Activated naive CD8-positive, alpha-beta T cell treated with anti-CD3 and anti-CD28 coated beads, Interleukin-2, amount 10 ng/mL, durations not matched to agents 7 days and 5 days (primary cell): ENCODE measurements at places on chromosomes 1 and 21. TPM values are rescaled to one million over a fixed set of nuclear protein-coding genes. Genes with fewer than 3 reads are reported as not detected.

Gene MPL
- not detected for total RNA-seq

Gene HNRNPCL2
- total RNA-seq: not detected

DNA sequence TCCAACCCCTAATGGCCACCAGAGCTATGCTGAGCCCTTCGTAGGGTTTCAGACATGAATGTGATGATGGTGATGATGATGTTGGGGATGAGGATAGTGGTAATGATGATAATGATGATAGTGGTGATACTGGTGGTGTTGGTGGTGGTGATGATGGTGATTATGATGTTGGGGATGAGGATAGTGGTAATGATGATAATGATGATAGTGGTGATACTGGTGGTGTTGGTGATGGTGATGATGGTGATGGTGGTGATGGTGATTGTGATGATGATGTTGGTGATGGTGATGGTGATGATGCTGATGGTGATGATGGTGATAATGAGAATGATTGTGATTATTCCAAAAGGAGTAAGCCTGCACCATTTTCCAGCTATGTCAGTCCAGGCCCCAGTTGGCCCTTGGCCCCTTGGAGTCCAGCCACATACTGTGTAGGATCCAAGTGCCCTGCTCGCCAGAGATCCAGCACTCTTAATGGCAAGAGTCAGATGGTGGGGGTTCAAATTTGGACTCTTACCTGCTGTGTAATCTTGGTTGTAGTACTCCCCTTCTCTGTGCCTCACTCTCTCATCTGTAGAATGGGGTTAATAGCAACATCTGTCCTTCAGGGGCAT, 28.3 kb downstream of the AJAP1 start:
- no peaks in the 10 kb centered on the region for H3K4me1 ChIP-seq
- DNase-seq: no peak
- H3K4me3 ChIP-seq: no peak overlapping the region
- no peaks in the 10 kb centered on the region for H3K27me3 ChIP-seq

DNA sequence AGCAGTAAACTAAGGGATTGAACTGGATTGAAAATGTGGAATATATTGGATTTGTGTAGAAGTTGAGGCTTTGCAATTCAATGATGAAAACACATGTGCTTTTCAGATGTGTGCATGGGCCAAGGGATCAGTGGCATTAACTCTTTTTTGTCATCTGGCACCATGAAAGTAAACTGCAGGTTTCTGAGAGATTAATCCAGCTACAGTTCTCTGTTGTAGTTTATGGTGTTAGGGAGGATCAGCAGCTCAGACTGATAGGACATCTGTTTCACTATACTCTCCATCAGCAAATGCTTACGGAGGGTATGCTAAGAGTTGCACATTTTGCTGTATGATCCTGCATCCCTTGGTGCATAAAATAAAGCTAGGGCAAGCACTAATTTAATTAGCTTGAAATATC, 82.6 kb downstream of the C1orf21 start:
- DNase-seq: no peak
- no peaks in the 10 kb centered on the region for H3K4me1 ChIP-seq
- no peaks in the 10 kb centered on the region for H3K36me3 ChIP-seq
- H3K27me3 ChIP-seq: peaks cover 8% of the 10 kb centered on the region

GRCh38 chr1:153570874-153571273, 5.2 kb upstream of the S100A2 start:
- H3K36me3 ChIP-seq: no peaks in the 10 kb centered on the region
- H3K27me3 ChIP-seq: peaks cover 10% of the 10 kb centered on the region
- peaks cover 39% of the 10 kb centered on the region for H3K4me1 ChIP-seq
- H3K4me3 ChIP-seq: no peak overlapping the region
- no peak overlapping the region for H3K27ac ChIP-seq
- no peak for DNase-seq

Gene CRNN
- not detected for total RNA-seq

Gene CXADR
- 0.28 TPM for total RNA-seq

DNA sequence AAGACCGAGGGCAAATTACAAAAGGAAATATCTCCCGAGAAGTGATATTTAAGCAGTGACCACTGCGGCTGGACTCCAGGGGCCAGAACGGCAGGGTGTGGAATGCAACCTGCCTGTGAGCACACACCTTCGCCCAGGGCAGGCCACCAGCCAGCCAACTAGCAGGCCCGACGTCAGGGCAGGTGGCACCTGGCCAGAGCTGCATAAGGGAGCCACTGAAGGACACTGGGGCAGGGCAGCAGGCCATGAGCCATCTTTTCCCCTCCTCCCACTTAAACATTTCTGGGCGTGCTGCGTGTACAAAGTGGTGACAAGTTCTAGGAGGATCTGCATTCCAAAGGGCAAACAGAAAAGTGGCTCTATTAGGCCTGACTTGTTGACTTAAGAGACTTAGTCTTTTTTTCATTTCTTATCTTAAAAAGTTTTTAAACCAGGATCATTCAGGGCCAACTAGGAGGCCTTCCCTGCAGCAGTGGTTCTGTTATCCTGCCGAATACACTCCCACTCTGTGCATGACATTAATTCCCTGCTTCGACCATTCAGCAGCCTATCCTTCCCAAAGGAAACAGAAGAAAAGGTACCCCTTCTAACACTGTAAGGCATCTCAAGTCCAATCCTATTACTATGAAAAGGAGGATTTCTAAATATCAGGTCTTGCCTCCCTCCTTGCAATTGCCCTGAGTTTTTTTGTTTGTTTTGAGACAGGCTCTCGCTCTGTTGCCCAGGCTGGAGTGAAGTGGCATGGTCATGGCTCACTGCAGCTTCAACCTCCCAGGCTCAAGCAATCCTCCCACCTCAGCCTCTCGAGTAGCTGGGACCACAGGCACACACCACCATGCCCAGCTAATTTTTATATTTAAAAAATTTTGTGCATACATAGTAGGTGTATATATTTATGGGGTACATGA, 96.3 kb downstream of the BCAR3 start:
- H3K36me3 ChIP-seq: no peaks in the 10 kb centered on the region
- H3K27me3 ChIP-seq: no peaks in the 10 kb centered on the region

- no peaks in the 10 kb centered on the region for H3K36me3 ChIP-seq
- no peak for DNase-seq
- H3K4me1 ChIP-seq: peaks cover 48% of the 10 kb centered on the region
- no peaks in the 10 kb centered on the region for H3K27me3 ChIP-seq
Observed at GRCh38 chr1:116326486-116326885, 46.6 kb upstream of the ATP1A1 start.

- peaks cover 56% of the 10 kb centered on the region for H3K27me3 ChIP-seq
- no peak for DNase-seq
- no peak overlapping the region for H3K27ac ChIP-seq
- peaks cover 6% of the 10 kb centered on the region for H3K4me1 ChIP-seq
- H3K36me3 ChIP-seq: no peaks in the 10 kb centered on the region
Observed at GRCh38 chr1:186678155-186678554, 2.1 kb downstream of the PTGS2 start.

DNA sequence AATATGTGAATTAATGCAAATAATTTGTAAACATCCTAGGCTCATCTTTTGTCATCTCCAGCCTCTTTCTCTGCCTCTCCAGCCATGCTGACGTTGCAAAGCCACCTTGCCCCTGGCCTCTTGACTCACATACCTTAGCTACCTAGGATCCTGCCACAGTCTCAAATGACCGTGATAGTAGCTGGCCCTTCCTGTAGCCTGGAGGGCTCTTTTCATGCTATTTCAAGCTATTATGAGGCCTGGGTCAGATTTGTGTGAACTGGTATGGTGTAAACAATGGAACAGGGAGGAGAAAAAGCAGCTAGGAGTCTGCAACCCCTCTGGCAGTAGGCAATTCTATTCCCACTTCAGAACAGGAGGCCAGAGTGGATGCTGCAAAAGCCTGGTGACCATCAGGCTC, 337.7 kb downstream of the DISC1 start:
- H3K4me1 ChIP-seq: no peaks in the 10 kb centered on the region
- H3K4me3 ChIP-seq: no peak overlapping the region
- H3K27me3 ChIP-seq: no peaks in the 10 kb centered on the region
- no peak for DNase-seq

GRCh38 chr1:15154480-15155036, 1.0 kb downstream of the TMEM51 start:
- H3K27me3 ChIP-seq: peaks cover 51% of the 10 kb centered on the region
- peak overlapping the region; percentile 60 for H3K4me3 ChIP-seq
- H3K27ac ChIP-seq: no peak overlapping the region
- peaks cover 27% of the 10 kb centered on the region for H3K4me1 ChIP-seq
- no peak for DNase-seq

- H3K4me3 ChIP-seq: no peak overlapping the region
- no peaks in the 10 kb centered on the region for H3K27me3 ChIP-seq
- no peak for DNase-seq
- no peaks in the 10 kb centered on the region for H3K4me1 ChIP-seq
Observed at GRCh38 chr1:99992044-99992722, 22.4 kb downstream of the SLC35A3 start.

GRCh38 chr1:18761948-18762840, 97.3 kb downstream of the TAS1R2 start:
- DNase-seq: no peak
- H3K4me1 ChIP-seq: no peaks in the 10 kb centered on the region
- no peak overlapping the region for H3K27ac ChIP-seq

DNA sequence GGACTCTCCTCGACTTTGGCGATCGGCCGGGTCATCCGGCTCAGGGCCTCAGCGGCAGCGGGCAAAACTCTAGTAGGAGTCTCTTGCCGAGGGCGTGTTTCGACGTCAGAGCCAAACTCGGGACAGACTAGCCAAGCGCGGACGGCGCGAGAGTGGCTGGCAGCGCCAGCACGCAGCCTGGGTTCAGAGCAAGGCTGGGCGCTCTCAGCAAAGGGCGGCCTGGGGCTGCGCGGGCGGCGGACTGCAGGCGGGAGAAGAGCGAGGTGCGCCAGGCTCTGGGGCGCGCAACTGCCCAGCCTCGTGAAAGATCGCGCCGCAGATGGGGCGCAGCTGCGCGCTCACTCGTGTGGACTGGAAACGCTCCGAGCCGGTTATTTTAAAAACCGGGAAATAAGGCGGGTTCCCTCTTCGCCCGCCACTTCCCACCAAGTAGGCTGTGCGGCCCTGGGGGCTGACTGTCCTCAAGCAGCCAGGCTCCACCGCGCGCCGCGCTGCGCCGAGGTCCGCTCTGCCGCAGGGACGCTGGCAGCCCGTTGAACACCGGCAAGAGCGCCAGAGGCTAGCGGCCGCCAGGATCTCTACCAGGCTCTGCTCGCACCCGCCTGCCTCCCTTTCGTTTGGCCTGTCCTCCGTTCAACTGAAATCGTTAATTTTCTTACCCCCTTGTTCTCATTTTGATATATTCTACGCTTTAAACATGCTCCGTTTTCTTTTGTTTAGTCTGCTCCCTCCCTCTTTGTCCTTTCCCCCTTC, 2.4 kb downstream of the ALX3 start:
- no peaks in the 10 kb centered on the region for H3K36me3 ChIP-seq
- peaks cover 5% of the 10 kb centered on the region for H3K4me1 ChIP-seq
- peaks cover 64% of the 10 kb centered on the region for H3K27me3 ChIP-seq
- H3K4me3 ChIP-seq: peak overlapping the region; percentile 44
- DNase-seq: peak; percentile 45

GRCh38 chr1:90344963-90345730, 350.2 kb downstream of the ZNF326 start:
- no peak overlapping the region for H3K4me3 ChIP-seq
- H3K27me3 ChIP-seq: no peaks in the 10 kb centered on the region
- peaks cover 5% of the 10 kb centered on the region for H3K4me1 ChIP-seq
- H3K27ac ChIP-seq: no peak overlapping the region

DNA sequence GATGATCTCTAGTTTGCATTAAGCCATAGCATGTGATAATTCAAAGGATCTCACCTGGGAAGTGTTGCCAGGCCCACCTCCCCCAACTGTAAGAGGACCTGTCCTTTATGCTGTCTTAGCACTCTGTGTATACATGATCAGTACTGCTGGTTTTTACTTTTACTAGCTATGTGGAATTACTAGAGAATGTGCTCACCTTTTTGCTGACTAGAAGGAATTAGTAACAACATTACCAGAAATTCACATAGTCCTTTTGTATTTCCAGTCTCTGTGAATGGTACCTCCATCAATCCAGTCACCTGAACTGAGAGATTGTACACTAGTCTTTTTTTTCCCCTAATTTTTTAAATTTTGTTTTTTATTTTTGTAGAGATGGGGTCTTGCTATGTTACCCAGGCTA, 46.6 kb downstream of the EEIG2 start:
- DNase-seq: no peak
- H3K27ac ChIP-seq: no peak overlapping the region
- H3K36me3 ChIP-seq: peaks cover 21% of the 10 kb centered on the region
- H3K27me3 ChIP-seq: no peaks in the 10 kb centered on the region

- no peak for DNase-seq
- H3K27me3 ChIP-seq: no peaks in the 10 kb centered on the region
Observed at GRCh38 chr1:116540088-116540487, 30.7 kb downstream of the CD58 start.

DNA sequence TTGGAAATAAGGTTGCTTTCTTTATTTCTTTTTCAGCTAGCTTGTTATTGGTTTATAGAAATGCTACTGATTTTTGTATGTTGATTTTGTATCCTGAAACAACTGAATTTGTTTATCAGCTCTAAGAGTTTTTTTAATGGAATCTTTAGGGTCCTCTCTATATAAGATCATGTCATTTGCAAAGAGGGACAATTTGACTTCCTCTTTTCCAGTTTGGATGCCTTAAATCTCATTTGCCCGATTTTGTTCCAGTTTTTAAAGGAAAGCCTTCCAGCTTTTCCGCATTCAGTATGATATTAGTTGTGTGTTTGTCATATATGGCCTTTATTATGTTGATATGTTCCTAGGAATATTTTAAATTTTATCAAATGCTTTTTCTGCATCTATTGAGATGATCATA, 31.7 kb downstream of the SLC35A3 start:
- no peak overlapping the region for H3K4me3 ChIP-seq
- no peak overlapping the region for H3K27ac ChIP-seq
- H3K4me1 ChIP-seq: peaks cover 5% of the 10 kb centered on the region
- peaks cover 54% of the 10 kb centered on the region for H3K36me3 ChIP-seq
- no peak for DNase-seq

GRCh38 chr21:27429710-27430341, 462.9 kb upstream of the ADAMTS5 start:
- H3K4me3 ChIP-seq: no peak overlapping the region
- no peaks in the 10 kb centered on the region for H3K4me1 ChIP-seq

DNA sequence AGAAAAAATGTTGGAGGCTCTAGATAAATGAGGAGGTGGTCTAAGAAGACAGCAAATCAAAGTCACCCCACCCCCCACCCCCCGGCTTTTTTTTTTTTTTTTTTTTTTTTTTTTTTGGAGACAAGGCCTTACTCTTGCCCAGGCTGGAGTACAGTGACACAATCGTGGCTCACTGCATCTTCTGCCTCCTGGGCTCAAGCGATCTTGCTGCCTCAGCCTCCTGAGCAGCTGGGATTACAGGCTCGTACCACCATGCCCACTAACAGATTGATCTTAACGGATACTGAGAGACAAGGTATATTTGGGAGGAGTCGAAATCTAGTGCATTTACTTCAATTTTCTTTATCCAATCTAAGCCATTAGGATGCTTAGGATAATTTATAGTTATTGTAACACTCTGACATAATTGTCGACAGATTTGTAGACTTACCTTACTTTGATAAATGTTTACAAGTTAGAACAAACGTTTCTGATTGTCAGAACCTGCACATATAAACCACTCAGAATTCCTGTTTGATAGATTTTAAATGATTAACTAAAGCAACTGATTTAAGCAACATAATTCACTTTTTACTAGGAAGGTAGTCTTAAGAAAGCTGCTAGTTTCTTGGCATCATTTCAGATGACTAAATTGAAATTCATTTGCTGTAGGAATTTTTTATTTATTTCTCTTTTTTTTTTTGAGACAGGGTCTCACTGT, 33.7 kb upstream of the NBL1 start:
- DNase-seq: no peak
- peaks cover 33% of the 10 kb centered on the region for H3K4me1 ChIP-seq
- H3K4me3 ChIP-seq: no peak overlapping the region
- peaks cover 9% of the 10 kb centered on the region for H3K36me3 ChIP-seq
- no peak overlapping the region for H3K27ac ChIP-seq

Gene KCNJ15
- not detected for total RNA-seq
